ENCODE measurements at places on chromosomes 16 and 17.

GRCh38 chr17:10657879-10658278 is 770 bp upstream of the MYH3 start:
- DNase-seq = no peak

DNA sequence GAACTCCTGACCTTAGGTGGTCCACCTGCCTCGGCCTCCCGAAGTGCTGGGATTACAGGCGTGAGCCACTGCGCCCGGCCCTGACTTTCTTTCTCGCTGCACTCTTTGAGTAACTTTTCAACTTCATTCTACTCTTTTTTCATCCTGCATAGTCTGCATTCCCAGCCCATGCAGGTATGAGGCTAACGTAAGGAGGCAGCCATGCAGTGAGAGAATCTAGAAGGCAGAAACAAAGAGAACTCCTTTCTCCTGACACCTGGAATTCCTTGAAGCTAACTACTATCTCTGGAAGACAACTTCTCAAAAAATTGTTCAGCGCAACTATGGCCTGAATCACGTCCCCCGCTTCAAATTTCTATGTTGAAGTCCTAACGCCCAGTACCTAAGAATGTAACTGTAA is 152.0 kb downstream of the SLC39A11 start:
- DNase-seq = no peak

- DNase-seq = no peak
Observed at GRCh38 chr17:31806921-31807320, 52.1 kb downstream of the COPRS start.

GRCh38 chr17:6638046-6638908 is 2.2 kb downstream of the KIAA0753 start:
- DNase-seq = no peak

- DNase-seq = no peak
Observed at GRCh38 chr16:57513371-57514102, 22.8 kb downstream of the CCDC102A start.

GRCh38 chr16:78505036-78505435 is 405.6 kb downstream of the WWOX start:
- DNase-seq = no peak

DNA sequence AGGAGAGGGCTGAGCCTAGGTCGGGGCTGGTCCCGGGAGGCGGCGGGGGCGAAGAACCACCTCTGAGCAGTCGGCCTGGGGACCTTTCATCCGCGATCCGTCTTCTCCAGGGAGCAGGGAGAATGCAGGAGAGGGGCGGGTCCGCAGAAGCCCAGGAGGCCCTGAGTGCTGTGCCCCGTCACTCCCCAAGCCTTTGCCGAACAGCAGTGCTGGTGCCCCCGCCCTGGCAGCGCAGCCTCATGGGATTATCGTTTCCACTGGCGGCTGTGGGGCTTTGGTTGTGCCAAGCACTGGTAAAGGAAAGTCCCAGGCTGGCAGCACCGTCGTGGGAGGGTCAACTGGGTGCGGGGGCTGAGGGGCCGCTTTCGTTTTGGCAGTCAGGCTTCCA is 631 bp downstream of the TBL3 start:
- no peak for DNase-seq

- DNase-seq = no peak
Observed at GRCh38 chr17:6427279-6427781, 7.6 kb downstream of the AIPL1 start.

DNA sequence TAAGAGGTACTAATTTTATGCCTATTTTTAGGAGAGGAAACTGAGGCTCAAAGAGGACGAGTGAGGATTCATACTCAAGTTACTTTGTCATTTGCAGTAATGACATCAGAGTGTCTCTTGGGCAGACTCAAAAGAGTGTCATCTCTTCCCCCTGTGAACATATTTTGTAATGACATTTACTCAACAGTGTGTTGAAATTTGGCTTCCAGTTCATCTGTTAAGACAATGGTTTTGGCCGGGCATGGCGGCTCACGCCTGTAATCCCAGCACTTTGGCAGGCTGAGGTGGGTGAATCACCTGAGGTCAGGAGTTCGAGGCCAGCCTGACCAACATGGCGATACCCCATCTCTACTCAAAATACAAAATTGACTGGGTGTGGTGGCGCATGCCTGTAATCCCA is 28.9 kb downstream of the WFDC1 start:
- no peak for DNase-seq

GRCh38 chr17:64357191-64357981 is 33.3 kb downstream of the PECAM1 start:
- peak; percentile 91 for DNase-seq

DNA sequence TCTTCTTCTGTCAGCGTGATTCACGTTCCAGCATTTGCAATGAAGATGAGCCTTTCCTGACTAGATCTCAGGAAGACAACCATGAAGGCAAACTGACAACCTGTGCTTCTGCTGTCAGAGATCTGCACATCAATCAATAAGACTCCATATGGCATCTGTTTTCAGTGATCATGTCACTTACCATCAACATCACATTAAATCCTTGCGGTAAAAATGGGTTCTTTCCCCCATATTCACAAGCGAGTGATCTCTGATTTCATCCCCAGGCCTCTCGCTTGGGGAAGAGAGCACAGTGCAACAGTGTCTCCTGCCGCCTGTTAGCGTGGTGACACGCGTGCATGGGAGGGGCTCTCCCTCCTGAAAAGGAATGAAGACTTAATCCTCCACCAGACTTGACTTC is 11.1 kb downstream of the NACA2 start:
- no peak for DNase-seq

DNA sequence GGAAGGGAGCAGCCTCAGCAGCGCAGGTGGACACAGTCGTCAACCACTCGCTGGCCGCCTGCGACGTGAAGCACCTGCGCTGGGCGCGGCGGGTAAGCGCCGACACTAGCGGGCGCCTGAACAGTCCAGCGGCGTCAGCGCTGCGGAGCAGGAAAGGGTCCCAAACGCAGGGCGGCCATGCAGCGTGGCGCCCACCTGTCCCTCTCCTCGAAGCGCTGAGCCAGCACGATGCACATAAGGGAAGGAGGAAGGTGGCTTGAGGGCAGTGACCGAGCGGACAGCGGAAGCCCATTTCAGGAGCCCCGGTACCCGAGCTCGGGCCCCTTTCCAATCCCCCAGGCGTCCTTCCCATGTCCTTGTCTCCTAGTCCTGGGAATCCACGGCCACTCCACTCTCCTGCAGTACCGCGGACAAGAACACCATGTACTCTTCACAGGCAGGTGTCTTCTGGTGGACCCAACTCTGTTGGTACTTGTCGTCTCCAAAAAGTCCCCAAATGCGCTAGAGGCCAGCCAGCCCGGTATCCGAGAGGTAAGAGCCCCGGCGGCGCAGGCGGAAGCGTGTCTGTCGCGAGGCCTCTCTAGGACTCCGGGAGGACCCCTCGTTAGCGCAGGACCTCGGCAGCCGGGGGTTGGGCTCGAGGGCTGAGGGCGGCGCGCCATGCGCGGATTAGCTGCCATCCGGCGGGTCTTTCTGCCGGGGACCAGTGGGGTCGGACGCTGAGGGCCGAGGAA is 14.4 kb downstream of the ZNF232 start:
- DNase-seq = no peak

- DNase-seq = no peak
Observed at GRCh38 chr16:26710450-26710849, 356.3 kb upstream of the C16orf82 start.
